ENCODE measurements at places on chromosomes 16 and 17. TPM values are rescaled to one million over a fixed set of nuclear protein-coding genes. Genes with fewer than 3 reads are reported as not detected.

- no peak for DNase-seq
Measured at GRCh38 chr17:40705584-40705983, 2.0 kb upstream of the KRT24 start.

The SLC16A6 gene
- total RNA-seq: 7.5 TPM

DNA sequence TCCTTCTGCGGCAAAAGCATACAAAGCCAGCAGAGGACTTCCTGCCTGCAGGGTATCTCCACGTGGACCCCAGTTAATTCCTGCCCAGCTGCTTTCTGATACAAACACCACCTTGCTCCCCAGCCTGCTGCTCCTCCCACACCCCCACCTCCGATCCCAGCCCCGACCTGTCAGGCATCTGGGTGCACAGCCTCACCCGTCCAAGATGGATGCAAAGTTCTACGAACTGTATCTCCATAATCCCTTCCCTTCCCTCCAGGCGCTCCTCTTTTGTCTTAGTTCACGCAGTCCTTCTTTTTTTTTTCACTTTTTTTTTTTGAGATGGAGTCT, 15.6 kb upstream of the FOXJ1 start:
- no peak for DNase-seq

DNA sequence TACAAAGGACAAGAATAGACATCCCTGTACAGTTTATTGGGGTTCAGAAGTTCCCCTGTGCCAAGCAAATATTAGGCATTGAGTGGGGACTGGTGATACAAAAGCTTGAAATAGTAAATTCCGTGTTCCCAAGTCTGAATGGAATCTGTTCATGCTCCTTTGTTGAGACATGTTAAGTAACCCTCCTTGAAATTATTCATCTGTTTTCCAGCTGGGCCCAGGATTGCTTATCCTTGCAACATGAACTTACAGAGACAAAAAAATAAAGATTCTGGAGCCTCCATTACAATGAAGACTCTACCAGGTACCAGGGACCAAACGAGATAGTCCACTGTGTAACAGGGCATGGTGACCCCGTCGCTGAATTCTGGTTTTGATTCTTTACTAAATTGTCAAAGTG, 6.1 kb upstream of the CCL8 start:
- DNase-seq: no peak

- no peak for DNase-seq
Measured at GRCh38 chr17:56733833-56734232, 99.9 kb downstream of the C17orf67 start.

The SMPD3 gene
- total RNA-seq: 5.6 TPM

DNA sequence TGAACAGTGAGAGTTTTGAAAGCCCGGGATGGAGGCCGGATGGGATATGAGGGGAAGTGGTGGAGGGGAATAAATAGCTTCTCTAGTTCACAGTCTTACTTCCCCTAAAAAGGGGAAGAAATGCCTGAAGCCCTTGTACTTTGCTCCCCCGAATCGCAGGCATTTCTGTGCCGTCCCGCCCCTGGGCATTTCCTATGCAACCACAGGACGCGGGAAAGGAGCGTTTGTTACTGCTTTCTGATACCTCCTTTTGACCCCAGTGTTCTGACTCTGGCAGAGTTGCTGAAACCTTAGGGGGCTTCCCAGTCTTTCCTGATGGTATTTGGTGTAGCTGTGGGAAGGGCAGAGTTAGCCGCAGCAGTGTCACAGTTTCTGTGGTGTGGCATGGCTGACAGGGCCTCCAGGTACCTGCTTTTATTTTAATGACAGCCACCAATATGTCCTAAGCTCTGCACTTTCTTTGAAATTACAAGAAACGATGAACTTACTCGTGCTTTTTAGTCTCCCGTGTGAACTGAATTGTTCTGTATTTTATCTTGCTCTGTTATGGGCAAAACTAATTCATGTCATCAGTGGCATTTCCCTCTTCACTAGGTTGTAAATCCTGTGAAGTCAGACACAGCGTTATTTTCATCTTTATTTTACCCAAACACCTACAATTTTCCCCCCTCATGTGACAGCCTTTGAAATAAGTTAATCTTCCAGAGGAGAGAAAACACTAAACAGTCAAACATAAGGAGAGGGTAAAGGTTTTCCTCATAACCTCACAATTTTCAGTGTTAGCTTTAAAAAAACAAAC, 27.1 kb downstream of the USP10 start:
- DNase-seq: peak; percentile 68

DNA sequence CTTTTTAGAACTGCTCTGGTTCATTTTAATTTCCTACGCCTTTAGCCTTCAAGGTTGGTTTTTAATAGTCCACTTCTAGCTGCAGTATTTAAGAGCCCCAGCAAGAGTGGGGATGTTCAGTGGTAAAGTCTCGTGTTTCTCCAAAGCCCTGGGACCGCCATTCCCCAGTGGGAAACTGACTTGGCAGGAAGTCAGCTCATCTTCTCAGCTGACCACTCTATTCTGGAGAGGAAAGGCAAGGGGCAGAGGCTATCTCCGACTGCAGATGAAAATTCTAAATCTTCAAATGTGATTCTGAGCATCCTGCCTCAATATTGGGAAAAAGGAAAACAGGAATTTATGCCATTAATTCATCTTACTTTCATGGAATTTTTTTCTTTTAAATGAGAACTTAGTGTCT, 35.5 kb downstream of the HS3ST3B1 start:
- no peak for DNase-seq

- DNase-seq: no peak
Measured at GRCh38 chr16:5851393-5851982, 753.9 kb upstream of the EEF2KMT start.

The RAMP2 gene
- total RNA-seq: 114 TPM

- no peak for DNase-seq
Measured at GRCh38 chr16:31519759-31520431, 7.8 kb upstream of the AHSP start.

DNA sequence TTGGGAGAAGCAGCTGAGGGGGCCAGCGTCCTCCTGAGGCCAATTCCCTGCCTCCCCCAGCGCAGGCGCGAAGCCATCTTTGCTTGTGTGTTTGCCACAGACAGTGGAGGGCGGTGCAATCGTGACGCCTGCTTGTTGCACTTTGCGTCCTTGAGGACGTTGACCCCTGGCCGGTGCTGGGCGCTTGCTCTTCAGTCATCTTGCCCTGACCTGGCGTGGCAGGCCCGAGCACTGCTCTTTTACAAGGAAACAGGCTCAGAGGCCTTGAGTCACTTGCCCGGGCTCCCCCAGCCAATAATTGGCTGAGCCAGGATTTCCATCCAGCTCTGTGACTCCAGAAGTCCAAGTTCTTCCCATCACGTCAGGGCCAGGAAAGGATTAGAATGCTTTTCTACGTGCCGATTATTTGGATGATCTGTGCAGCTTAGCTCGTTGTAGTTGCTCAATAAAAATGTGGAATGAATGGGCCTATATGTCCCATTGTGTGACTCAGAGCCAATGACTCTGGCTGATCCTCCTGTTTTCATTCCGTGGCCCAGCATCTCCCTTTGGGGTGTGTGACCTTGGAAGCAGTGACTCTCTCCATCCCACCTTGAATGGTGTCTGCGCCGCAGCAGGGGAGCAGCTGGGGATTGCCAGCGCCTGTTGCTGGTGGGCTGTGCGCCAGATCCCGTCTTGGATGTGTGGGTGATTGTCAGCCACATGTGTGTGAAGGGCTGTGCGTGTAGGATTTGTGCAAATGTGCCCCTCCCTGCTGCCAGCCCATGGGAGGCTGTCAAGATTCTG, 214.1 kb downstream of the SEC14L1 start:
- no peak for DNase-seq

The SPNS3 gene
- total RNA-seq: 0.87 TPM

GRCh38 chr17:81193470-81194224, 27.6 kb upstream of the AATK start:
- no peak for DNase-seq

- DNase-seq: peak; percentile 55
Measured at GRCh38 chr17:10125531-10126275, 72.7 kb downstream of the GAS7 start.

- DNase-seq: no peak
Measured at GRCh38 chr17:83099570-83100181, 20.3 kb downstream of the METRNL start.

DNA sequence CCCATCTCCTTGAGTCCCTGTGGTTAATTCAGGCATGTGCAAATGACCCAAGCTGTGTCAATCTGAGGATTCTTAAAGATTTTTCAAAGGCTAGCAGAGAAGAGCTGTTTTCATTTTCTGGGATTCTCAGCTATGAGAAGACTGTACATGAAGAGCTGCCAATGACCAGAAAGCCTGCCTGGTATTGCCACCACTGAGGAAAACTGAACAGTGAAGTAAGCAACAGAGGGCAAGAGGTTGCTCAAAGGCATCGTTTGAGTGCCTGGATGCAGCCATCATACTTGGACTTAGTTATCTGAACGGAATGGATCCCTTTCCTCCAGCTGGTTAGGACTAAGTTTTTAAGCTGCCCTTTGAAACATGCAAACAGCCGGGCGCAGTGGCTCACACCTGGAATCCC, 38.4 kb downstream of the FAM20A start:
- no peak for DNase-seq

The MILR1 gene
- total RNA-seq: 17.9 TPM

DNA sequence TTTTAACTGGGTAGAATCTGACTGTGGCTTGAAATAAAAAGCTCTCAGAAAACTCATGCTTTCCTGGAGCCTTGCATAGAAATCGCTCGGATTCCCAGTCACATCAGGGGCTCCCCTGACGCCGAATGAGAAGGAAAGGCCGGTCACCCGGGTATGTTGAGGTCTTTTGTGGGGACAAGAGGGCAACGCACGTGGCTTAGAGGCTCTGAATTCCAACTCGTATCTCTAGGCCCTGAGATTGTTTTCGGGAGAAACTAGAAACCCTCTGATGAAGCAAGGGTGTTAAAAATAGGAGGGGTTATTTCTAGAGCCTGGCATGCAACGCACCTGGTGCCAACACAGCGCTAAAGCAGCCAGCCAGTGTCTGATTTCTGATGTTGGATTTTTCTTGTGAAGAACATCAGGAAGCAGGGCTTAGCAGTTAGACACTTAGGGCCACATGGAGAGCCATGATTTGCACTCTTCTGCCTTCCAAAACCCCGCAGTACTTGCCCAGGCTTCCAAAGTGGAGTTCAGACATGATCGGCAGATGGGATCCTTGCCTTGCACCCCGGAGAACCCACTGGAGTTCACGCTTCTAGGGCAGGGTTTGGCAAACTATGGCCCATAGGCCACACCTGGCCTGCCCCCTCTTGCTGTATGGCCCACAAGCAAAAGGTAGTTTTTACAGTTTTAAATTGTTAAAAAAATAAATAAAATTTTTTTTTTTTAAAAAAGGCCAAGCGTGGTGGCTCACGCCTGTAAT, 12.6 kb downstream of the CACNG1 start:
- DNase-seq: no peak

DNA sequence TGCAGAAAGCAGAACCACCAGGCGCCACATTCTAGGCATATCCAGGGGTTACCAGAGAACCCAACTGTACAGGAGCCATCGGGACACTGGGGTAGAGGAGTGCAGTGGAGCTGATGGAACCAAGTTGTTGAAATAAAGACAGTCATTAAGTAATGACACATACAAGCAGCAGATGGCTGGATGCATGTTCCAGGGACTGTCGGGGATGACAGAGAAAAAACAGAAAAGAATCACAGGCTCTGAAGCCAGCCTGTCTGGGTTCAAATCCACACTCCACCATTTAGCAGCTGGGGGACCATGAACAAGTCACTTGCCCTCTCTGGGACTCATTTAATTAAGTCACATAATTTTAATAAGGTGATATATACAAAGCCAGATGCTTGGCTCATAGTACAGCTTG, 117.1 kb downstream of the ZNF423 start:
- no peak for DNase-seq

DNA sequence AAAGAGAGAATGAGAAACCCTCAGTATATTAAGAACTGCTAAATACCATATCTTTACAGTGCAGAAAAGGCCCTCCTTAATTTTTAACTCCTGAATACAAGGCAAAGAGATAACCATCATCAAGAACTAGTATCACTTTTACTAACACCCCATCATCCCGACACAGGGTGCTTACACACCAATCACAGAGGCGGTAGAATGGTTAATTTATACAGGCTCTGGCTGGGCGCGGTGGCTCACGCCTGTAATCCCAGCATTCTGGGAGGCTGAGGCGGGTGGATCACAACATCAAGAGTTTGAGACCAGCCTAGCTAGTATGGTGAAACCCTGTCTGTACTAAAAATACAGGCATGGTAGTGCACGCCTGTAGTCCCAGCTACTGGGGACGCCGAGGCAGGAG, 4.2 kb downstream of the PSMD12 start:
- DNase-seq: no peak

The XAF1 gene
- 89.0 TPM for total RNA-seq

The MYH4 gene
- not detected for total RNA-seq

The PRR15L gene
- 47.4 TPM for total RNA-seq

The MT1M gene
- total RNA-seq: 40.3 TPM

DNA sequence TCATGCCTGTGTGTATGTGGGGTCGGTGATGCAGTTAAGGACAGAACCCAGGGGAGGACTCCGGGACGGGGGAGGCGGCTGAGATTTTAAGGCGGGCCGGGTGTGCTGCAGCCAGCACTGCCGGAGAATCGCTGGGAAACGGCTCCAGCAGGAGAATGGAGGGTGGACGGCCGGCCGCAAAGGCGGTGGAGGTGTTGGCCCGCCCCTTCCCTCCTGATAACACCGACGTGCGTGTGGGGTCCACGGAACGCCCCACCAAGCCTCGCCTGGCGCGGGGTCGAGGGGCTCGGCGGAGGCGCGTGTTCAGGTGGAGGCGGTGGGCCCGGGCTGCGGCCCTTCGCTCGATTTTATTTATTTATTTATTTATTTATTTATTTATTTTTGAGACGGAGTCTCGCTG, 633 bp downstream of the ZNF843 start:
- no peak for DNase-seq

- DNase-seq: no peak
Measured at GRCh38 chr17:67353161-67353560, 13.2 kb downstream of the PSMD12 start.

GRCh38 chr16:15961571-15962090, 12.2 kb downstream of the ABCC1 start:
- no peak for DNase-seq

- no peak for DNase-seq
Measured at GRCh38 chr17:50794361-50794760, 27.0 kb upstream of the ANKRD40CL start.

GRCh38 chr16:74071996-74072535, 224.5 kb upstream of the PSMD7 start:
- DNase-seq: no peak

DNA sequence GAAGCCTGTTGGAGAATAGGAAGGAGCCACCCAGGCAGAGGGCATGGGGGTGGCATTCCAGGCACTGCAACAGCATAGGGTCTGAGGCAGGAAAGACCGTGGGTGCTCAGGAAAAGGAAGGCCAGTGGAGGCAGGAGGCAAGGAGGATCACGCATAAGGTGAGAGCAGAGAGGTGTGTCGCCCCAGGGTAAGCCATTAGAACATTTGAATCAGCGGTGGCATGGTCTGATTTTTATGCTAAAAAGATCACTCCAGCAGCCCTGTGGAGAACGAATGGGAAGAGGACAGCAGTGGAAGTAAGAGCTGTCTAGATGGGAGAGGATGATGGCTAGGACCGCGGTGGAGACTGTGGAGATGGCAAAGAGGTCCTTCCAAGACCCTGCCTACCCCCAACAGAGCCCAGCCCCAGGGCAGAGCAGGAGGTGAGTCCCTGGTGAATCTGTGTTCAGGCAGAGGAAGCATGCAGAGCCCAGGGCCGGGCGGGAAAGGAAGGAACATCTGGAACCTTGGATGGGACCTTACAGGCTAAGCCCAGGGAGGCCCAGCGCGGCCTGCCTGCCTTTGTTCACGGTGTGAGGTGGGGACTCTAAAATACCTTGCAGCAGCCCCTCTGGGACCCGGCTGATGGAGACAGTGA, 7.8 kb downstream of the LPO start:
- no peak for DNase-seq

- no peak for DNase-seq
Measured at GRCh38 chr17:75913537-75914210, 9.0 kb upstream of the MRPL38 start.
